Stimulated activated CD4-positive, alpha-beta T cell treated with anti-CD3 and anti-CD28 coated beads, Interleukin-1b, Interleukin-23, amount 100 ng/mL, for 1 hour (primary cell): ENCODE measurements at places on chromosomes 2 and 18.

- DNase-seq, result no peak
Measured at GRCh38 chr2:72111061-72111460, 36.6 kb downstream of the CYP26B1 start.

GRCh38 chr18:22604390-22604985, 186.8 kb upstream of the CTAGE1 start:
- no peak for DNase-seq

DNA sequence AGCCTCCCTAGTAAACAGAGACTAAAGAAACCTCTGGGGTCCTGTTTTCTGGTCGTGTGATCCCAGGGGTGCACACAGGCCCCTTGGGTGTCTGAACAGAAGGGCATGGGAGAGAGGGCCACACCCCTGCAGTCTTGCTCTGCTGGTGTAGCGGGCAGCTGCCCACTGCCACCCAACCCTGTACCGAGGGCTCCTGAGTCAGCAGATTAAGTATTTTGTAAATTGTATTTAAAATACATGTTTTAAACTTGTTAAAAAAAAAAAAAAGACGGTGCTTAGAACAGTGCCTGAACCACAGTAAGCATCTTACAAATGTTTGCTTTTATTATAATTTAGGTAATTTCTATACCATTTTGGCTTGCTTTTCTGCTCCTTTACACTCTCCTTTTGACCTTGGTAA, 113.7 kb downstream of the TANC1 start:
- DNase-seq, result no peak

- no peak for DNase-seq
Measured at GRCh38 chr18:63149302-63149587, 170.3 kb downstream of the BCL2 start.

GRCh38 chr18:13313006-13313686, 94.6 kb downstream of the LDLRAD4 start:
- no peak for DNase-seq

DNA sequence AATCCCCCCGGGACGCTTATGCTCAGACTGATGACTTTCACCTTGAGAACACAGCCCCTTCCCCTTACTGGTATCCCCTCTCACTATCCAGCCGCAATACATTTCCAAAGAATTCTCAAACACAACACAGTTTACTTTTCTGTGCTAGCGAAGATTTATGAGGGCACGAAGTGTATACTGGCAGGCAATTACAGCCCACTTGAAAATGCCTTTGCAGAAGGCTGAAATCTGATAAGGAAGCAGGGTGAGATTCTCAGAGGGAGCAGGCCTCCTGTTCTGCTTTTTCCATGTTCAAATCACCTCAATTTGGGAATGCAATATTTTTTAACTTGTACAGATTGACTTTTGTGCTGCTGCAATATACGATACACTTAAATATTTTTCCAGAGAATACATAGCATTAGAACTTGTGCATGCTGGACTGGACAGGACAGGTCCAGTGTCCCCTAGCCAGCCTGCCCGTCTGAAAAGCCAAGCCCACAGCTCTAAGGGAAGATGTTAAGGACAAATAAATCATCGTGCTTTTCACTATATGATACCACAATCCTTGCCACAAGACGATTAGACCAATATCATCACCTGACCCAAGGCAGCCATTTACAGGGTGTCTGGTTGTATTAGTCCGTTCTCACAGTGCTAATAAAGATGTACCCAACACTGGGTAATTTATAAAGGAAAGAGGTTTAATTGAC, 262.1 kb downstream of the EPHA4 start:
- no peak for DNase-seq

DNA sequence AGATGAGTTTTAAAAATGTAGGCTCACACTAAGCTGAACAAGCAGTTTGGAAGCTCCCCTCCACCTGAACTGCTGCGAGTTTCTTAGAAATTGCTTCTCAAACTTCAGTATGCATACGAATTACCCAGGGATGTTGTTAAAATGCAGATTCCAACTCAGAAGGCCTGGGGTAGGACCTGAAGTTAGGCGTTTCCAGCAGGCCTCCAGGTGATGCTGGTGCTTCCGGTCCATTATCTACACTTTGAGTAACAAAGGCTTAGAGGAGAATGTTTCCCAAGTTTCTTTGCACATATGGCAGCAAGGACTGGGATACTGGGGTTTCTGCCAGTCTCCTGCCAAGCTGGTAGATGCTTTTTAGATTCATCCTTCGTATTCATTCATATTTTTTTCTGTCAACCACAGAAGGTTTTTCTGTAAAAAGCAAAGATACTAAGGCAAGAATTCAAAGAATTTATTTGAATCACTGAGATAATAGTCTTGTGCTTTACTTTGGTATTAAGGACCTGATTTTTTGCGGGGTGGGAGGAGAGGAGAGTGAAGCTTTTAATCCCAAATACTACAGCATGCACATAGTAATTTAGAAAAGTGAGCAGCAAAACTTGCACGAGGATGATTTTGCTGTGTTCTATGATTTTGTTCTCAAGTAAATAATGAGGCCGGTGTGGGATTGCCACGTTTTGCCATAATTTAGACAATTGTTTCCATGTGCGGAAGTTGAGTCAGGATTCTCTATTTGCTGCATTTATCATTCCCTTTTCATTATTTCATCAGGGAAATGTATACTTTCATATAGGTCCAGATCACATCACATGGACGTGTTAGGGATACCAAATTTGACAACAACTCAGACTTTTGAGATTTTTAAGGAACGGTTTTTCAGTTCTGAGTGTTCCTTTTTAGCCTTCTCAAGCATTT, 137.6 kb upstream of the SPATS2L start:
- no peak for DNase-seq

GRCh38 chr2:130319536-130319935, 23.2 kb upstream of the IMP4 start:
- no peak for DNase-seq
